Glomerular endothelial cell (primary cell): ENCODE measurements at places on chromosomes 3 and 15.

DNA sequence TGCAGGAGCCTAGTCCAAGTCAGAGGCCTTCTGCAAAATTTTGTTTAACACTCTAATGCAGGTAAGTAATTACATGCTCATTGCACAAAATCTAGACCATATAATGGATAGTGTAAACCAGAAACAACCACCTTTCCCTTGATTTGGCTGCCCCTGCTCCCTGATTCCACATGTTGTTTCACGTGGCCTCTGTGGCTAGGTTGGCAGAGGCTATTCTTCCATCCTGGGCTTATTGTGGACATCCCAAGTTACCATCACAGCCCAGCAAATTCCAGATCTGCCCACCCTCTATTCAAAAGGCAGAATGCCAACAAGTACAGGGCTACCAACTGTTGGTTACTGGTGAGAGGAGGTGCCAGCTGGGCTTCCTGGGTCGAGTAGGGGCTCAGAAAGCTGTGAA lies 794.5 kb upstream of the GRM7 start:
- no peak for DNase-seq

GRCh38 chr3:182242489-182242942 lies 530.8 kb downstream of the SOX2 start:
- no peak for DNase-seq

- no peak for DNase-seq
These were observed 18.2 kb downstream of the DCUN1D1 start for GRCh38 chr3:182962166-182962565.

DNA sequence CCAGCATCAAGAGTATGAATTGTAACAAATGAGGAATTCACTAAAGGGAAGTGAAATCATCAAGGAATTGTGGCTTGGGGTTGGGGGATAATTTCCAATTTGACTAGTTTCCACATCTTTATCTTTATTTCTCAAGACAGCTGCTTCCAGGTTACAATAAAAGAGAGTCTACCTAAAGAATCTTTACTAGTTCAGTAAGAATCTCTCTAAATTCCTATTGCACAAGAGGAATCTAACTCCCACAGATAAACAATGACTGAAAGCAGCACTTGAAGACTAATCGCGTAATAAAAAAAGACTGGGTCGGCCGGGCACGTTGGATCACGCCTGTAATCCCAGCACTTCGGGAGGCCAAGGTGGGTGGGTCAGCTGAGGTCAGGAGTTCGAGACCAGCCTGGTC lies 194.4 kb downstream of the KBTBD8 start:
- DNase-seq: no peak

DNA sequence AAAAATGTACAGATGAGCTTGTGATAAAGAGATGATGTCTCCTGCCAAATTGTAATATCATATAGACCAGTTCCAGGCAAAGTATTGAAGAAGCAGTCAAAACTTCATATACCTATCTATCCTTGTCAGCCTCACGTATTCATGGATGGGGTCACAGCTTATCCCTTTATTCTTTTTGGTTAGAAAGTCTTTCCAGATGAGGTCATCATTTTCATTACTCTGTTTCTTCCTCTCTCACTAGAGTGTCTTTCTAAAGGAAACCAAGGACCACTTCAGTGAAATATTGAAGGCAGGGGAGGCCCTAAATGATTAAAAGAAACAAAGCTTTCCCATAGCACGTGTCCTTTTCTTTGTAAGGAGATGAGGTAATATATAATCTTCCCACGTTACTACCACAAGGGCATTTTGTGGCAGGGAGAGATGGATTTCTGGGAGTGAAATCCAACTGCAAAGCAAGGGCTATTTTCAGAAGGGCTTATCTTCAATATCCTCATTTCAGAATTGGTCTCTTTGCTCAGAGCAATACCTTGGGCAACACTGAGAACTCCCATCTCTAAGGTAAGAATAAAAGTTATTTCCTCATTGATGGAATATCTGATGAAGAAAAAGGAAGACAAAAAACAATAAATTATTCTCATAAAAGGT lies 260.2 kb downstream of the TIGIT start:
- DNase-seq: no peak

GRCh38 chr3:117308756-117309155 lies 599.2 kb downstream of the TUSC7 start:
- DNase-seq: no peak

- no peak for DNase-seq
These were observed 66.1 kb downstream of the GBE1 start for GRCh38 chr3:81695302-81695701.

DNA sequence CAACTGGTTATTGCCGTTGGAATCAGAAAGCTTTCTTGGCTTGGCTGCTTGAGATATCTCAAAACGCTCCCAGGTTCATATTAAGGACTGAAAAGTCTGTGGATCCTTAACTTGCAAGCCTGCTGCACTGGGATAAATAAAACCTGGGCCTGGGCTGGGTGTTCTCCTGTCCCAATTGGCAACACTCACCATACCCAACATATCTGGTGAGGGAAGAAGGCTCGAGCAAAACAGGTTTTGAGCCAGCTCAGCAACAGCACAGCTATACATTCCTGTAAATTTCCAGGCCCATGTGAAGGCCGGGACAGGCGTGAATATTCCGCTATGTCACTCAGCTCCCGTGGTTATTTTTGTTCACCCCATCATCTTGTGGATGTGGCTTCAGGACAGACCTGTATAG lies 169.0 kb upstream of the BCL6 start:
- DNase-seq: no peak

- no peak for DNase-seq
These were observed 398.1 kb downstream of the GABRB3 start for GRCh38 chr15:26374806-26375205.
